Cardiac septum (tissue), 1 donor: ENCODE measurements at places on chromosomes 13 and 19. TPM values are rescaled to one million over a fixed set of nuclear protein-coding genes. Genes with fewer than 3 reads are reported as not detected.

LGI4 gene
- 8.1 TPM for total RNA-seq

LGALS4 gene
- total RNA-seq = 0.54 TPM

GRCh38 chr13:89925107-89925506 lies 1422.4 kb upstream of the MIR17HG start:
- no peak for DNase-seq

- DNase-seq = no peak
Observed at GRCh38 chr13:30889196-30889690, 16.8 kb upstream of the MEDAG start.

DNA sequence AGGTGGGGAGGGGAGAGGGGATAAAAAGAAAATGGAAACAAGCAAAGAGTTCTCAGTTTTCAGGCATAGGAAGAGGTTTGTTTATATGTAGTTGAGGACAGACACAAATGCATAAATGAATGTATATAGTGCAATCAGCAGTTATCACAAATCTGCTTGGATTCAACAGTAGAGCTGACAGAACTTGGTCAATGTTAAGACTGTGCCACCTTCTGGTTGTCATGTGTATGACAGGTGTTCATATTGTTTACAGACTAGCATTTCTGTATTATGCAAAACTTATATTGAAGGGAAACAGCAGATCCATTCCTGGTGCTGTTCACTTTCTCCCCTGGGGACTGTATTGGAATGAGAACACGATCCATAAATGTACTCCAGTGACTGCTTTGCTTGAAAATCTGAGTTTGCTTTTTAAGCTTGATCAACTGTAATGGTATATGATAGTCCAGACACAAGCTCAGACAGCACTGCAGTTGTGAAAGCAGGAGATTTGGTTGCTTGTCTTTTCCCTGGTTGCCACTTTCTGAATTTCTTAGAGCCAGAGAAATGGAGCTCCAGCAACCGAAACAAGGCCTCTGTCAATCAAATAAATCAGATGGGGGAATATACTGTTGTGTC lies 319.5 kb upstream of the OBI1 start:
- no peak for DNase-seq
